NCI-H510A treated with DMSO at 0.1 percent for 48 hours (cell line): ENCODE measurements at places on chromosomes 7 and 10.

DNA sequence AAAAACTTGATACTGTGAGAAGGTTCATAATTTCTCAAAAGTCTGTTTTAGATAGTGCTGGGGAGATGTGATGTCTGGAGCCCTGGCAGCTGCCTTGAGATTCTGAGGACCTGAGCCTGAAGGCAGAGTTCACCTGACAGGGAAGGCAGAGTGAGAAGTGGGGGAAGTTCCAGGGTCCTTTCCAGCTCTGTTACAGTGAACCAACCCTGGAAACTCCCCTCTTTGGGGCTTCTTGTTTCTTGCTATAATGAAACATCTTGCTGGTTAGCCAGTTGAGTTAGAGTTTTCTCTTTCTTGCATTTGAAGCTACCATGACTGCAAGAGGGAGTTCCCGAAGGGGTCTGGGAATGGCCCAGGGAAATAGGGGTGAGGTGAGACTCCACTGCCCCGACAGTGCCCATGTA lies 158.9 kb upstream of the TNRC18 start:
- DNase-seq, result no peak

GRCh38 chr10:17527514-17528146 lies 73.2 kb upstream of the ST8SIA6 start:
- no peak for DNase-seq

GRCh38 chr7:140595468-140596092 lies 45.0 kb downstream of the DENND2A start:
- DNase-seq, result peak; percentile 1

GRCh38 chr7:11473807-11474424 lies 358.1 kb downstream of the THSD7A start:
- DNase-seq, result no peak

DNA sequence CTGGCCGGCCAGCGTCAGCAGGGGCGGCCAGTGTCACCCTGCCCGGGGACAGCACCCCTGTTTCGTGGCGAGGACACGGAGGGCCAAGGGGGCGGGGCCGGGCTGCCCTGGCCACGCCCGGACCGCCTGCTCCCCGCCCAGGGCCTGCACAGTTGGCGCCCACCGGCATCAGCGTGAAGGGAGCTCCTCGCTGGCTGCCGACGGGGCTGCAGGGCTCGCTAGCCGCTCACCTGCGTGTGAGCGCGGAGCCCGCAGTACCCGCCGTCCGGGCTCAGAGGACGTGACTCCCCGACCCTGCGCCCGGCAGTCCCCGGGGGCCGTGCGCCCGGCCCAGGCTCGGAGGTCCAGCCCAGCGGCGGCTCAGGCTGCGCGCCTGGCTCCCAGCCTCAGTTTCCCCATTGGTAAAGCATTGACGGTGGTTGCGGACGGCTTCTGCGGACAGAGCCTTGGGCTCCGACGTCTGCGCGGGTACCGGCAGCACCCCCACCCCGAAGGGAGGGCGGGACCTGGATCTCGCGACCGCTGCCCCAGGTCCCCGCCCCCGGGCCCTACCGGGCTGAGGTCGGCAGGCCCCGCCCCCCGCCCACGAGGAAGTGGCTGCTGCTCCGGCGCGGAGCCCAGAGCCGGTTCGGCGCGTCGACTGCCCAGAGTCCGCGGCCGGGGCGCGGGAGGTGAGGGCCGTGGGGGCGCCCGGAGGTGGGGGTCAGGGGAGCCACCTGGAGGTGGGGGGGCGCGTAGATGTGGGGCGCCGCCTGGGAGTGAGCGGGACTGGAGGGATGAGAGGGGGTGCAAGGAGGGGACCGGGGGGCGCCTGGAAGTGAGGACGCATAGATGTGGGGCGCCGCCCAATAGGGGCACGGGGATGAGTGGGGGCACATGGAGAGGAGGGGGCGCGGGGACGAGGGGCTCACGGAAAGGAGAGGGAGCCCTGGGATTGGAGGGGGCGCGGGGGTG lies at the start of gene ARPC1B:
Gene ARPC1B, plus strand, starts transcription at position 620 of the 954 bp plus-strand sequence. CDS start 10,985 bp downstream, outside the sequence.
- DNase-seq, result no peak

DNA sequence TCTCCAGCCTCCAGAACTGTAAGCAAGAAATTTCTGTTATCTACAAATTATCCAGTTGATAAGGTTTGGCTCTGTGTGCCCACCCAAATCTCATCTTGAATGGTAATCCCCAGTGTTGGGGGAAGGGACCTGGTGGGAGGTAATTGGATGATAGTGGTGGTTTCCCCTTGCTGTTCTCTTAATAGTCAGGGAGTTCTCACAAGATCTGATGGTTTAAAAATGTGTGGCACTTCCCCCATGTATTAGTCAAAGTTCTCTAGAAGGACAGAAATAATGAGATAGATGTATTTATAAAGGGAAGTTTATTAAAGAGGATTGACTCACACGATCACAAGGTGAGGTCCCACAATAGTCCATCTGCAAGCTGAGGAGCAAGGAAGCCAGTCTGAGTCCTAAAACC lies 56.2 kb upstream of the APBB1IP start:
- no peak for DNase-seq

GRCh38 chr7:111486472-111487142 lies 75.7 kb downstream of the IMMP2L start:
- peak; percentile 51 for DNase-seq

GRCh38 chr7:79291498-79291865 lies 162.0 kb downstream of the MAGI2 start:
- DNase-seq, result no peak

GRCh38 chr10:93099670-93100069 lies 26.0 kb downstream of the CYP26A1 start:
- no peak for DNase-seq

DNA sequence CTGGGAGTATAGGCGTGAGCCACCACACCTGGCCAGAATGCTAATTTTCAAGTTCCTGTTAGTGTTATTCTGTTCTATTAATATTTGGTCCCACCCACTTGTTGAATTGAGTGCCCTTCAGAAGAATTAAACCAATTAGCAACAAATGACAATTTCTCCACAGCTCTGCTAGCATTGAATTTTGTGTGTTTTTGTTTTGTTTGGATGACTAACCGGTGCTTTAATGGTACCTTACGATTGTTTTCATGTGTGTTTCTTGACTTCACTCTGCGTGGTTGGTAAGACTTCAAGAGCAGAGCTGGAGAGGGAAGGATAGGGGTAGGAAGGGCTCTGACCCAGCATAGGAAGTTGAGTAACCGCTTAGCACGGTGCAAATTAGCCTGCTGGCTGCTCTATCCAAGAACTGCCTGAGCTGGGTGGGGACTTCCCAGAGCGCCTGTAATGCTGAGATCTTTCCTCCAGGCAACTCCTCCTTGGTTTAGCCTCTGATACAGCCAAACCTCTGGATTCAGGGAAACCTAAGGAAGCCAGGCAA lies 4.6 kb downstream of the ARPC1B start:
- DNase-seq, result no peak

DNA sequence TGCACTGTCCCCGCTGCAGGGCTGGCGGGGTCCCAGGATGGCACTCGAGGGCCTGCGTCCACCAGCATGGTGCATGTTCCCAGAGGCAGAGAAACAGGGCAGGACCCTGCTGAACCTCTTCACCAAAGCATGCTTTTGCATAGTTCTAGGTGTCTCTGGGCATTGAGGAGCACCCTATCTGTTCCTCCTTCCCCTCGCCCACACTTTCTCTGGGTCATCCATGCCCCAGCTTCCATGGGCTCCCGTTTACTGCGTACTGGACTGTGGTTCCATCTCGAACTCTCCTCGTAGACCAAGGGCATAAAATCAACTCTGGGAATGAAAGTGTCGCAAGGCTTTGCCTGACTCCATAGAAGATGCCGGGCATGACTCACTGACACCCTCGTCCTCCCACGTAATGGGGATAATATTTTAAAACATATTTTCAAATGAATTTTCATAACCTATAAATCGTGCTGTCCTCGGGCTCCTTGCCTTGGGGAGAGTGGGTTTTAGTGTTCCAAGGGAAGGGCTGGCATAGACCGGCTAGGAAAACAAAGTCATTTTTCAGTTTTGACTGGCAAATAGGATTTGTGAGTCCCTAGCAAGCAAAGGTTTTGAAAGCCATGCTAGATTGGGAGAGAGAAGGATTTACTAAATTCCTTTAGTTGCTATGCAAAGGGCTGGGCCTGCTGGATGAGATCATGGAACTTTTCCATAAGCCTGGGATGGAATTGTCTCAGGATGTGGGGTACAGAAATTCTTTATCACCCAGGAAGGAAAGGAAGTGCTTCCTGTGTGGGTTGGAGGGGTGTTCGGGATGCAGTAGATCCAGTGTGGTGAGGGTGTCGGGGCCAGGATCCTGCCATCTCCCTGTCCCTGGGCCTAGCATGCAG lies 498.7 kb upstream of the MKI67 start:
- no peak for DNase-seq

DNA sequence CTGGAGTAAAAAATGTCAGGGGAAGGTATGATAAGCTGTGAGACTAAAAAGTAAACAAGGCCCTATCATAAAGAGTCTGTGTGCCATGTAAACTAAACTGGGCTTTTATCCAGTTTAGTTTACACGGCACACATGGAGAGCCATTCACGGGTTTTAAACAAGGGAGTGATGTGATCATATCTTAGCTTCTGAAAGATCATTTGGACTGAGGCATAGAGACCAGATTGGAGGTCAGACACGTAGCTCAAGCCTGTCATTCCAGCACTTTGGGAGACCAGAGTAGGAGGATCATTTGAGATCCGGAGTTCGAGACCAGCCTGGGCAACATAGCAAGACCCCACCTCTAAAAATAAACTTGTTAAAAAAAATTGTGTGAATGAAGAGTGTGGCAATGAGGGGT lies 50.1 kb downstream of the SKIDA1 start:
- peak; percentile 20 for DNase-seq

DNA sequence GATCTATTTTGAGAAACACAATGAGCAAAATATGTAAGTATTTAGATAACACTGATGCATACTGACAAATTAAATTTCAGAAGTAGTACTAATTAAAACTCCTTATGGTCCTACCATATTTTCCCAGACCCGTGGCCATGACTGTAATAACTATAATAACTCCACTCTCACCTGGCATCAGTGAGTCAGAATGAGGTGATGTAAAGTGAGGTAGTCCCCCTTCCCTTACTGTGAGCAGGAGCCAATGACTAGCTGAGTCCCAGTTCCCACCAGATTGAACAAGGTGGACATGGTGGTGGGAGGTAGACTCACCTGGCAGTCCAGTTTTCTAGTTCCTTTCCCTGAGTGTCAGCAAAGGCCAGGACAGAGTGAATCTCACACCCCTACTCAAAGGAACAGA lies 630.5 kb upstream of the IGFBP3 start:
- DNase-seq, result no peak

DNA sequence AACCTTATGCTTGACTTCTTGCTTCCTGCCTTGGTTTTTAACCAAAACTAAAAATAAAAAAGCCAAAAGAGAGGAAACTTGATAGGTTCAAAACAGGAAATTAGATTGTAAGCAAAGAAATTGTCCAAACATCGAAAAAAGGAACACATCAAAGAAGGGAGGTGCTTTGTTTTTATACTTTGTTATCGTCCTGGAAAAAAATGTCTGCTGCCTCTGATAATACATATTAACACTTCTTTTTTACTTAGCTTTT lies 286.6 kb upstream of the C7orf33 start:
- DNase-seq, result no peak

DNA sequence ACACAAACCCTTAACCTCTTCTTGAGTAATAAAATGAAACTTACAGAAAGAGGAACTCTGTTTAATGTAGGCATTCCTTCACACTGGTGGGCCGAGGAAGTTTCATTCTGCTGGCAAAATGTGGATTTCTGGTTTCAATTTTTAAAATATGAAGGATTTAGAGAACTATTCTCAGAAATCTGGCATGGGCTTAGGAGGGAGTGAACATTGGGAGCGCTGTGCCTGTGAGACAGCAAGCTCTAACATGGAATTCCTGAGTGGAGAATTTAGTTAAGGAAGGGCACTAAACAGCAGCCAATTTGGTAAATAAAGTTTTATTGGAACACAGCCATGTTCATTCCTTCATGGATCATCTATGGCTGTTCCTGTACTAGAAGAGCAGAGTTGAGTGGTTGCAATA lies 751.8 kb upstream of the IGFBP3 start:
- no peak for DNase-seq

GRCh38 chr7:4479367-4480039 lies 202.6 kb upstream of the FOXK1 start:
- peak; percentile 63 for DNase-seq

GRCh38 chr10:35722226-35722625 lies 80.1 kb upstream of the FZD8 start:
- DNase-seq, result no peak

- no peak for DNase-seq
Observed at GRCh38 chr7:150788474-150789269, 11.5 kb downstream of the TMEM176B start.

GRCh38 chr10:14698111-14698828 lies 76.4 kb downstream of the FAM107B start:
- DNase-seq, result no peak

DNA sequence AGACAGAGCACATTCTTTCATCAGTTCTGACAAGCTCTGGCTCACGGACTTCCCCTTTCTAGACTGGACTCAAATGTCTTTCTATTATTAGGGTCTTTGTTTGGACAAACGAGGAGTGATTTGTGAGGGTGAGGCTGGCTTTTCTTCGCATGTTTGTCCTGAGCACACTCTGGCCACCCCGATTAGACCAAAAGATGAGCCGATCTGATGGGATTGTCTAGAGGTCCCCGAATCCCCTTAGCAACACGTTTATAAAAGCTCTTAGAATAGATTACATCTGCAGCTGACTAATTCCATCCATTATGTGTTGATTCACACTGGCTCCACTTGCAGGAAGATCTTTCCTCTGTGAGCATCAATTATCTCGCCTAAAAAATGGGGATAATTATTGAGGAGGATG lies 675.4 kb upstream of the AUTS2 start:
- no peak for DNase-seq

GRCh38 chr10:102615361-102615760 lies 28.9 kb upstream of the TRIM8 start:
- no peak for DNase-seq

DNA sequence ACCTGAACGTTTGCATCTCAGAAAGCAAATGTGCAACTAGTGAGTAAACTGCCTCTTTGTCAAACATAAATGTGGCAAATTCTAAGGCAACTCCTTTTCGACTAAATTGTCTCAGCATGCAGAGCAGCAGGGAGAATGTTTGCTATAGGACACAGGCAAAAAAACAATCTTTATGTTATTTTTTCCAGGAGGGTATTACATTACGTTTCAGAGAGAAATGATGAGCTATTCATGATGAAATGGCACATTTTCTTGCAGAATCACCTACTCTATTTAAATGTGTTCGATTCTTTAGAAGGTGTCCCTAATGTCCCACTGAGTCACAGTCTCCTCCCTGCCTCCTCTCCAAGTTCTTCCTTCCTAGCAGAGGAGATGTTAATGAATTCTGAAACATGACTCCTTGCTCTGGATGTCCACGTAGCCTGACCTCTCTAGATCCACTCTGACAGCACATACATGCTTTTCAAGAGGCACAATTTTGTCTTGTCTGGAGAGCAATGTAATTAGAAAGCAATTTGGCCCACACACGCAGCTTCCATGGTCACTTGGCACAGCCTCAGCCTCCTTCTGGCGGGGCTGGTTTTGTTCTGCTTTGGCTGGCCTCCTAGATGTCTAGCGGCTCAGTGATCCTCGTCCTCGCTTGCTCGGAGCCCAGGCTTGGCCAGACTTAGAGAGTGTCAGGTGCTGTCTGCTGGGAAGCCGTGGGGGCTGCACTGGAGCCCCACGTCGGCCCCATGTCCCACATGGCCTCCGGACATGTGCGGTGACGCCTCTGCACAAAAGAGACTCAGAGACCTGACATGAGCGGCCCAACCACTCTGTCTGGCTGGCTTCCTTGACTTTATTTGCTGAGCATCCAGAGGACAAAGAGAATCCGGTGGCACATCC lies 125.7 kb upstream of the ZNF438 start:
- peak; percentile 3 for DNase-seq
